A549 treated with GW870086 at 1 μM for 4 hours (cell line): ENCODE measurements at places on chromosomes 7 and 10. TPM values are rescaled to one million over a fixed set of nuclear protein-coding genes. Genes with fewer than 3 reads are reported as not detected.

GIMAP4 gene
- total RNA-seq, result not detected in 5 replicates

PDE1C gene
- 2.5 to 3.8 TPM (median 3.3 TPM) in 5 replicates for total RNA-seq

CLRN3 gene
- total RNA-seq, result not detected in 5 replicates

AUTS2 gene
- 2.6 to 5.2 TPM (median 3.3 TPM) in 5 replicates for total RNA-seq

AFAP1L2 gene
- total RNA-seq, result 23.2 to 30.5 TPM (median 28.2 TPM) in 5 replicates

KLLN gene
- 0.38 to 0.63 TPM (median 0.52 TPM) in 5 replicates for total RNA-seq

ARHGAP12 gene
- total RNA-seq, result 20.7 to 27.4 TPM (median 23.8 TPM) in 5 replicates

FAM13C gene
- 0.05 to 0.29 TPM (median 0.11 TPM) in 3 of 5 replicates, not detected in the others for total RNA-seq

TIMM23 gene
- 153 to 158 TPM (median 156 TPM) in 5 replicates for total RNA-seq

STEAP1 gene
- total RNA-seq, result 13.4 to 16.3 TPM (median 15.9 TPM) in 5 replicates

TRIM24 gene
- total RNA-seq, result 6.3 to 8.3 TPM (median 7.0 TPM) in 5 replicates

KCND2 gene
- not detected in 5 replicates for total RNA-seq

GARIN1A gene
- 0.25 to 0.73 TPM (median 0.53 TPM) in 5 replicates for total RNA-seq

AKR1D1 gene
- total RNA-seq, result 0.18 to 0.23 TPM in 2 of 5 replicates, not detected in the others

GDF2 gene
- not detected in 5 replicates for total RNA-seq

TMEM236 gene
- total RNA-seq, result 0.02 to 0.05 TPM (median 0.05 TPM) in 4 of 5 replicates, not detected in the other

NRG3 gene
- not detected in 5 replicates for total RNA-seq

PDZD8 gene
- total RNA-seq, result 19.3 to 32.0 TPM (median 28.8 TPM) in 5 replicates

NANOS1 gene
- 2.4 to 4.0 TPM (median 3.5 TPM) in 5 replicates for total RNA-seq

LIPK gene
- not detected in 5 replicates for total RNA-seq

MSS51 gene
- total RNA-seq, result 0.23 to 0.44 TPM (median 0.39 TPM) in 5 replicates

ZNF800 gene
- total RNA-seq, result 9.7 to 12.1 TPM (median 10.8 TPM) in 5 replicates

CCDC3 gene
- 0.86 to 1.3 TPM (median 0.91 TPM) in 5 replicates for total RNA-seq

ZNF789 gene
- 6.8 to 11.9 TPM (median 8.2 TPM) in 5 replicates for total RNA-seq

RBP3 gene
- not detected in 5 replicates for total RNA-seq

INMT gene
- not detected in 5 replicates for total RNA-seq

MOGAT3 gene
- not detected in 5 replicates for total RNA-seq

UBTD1 gene
- total RNA-seq, result 16.5 to 19.5 TPM (median 18.7 TPM) in 5 replicates

ALOX5 gene
- 0.17 to 0.56 TPM (median 0.31 TPM) in 5 replicates for total RNA-seq

SLC16A9 gene
- total RNA-seq, result 0.06 to 0.17 TPM (median 0.07 TPM) in 5 replicates

SEMA3D gene
- total RNA-seq, result 0.03 to 0.09 TPM (median 0.08 TPM) in 4 of 5 replicates, not detected in the other

LIPN gene
- not detected in 5 replicates for total RNA-seq

ZPBP gene
- not detected in 5 replicates for total RNA-seq

ADAM22 gene
- 0.12 to 0.43 TPM (median 0.21 TPM) in 5 replicates for total RNA-seq

TEX36 gene
- not detected in 5 replicates for total RNA-seq

CCL24 gene
- total RNA-seq, result not detected in 5 replicates

GIMAP6 gene
- not detected in 5 replicates for total RNA-seq

FHIP2A gene
- 7.9 to 11.8 TPM (median 10.7 TPM) in 5 replicates for total RNA-seq

ANKRD61 gene
- 0.43 to 0.77 TPM (median 0.53 TPM) in 5 replicates for total RNA-seq

SYPL1 gene
- total RNA-seq, result 77.4 to 97.3 TPM (median 90.3 TPM) in 5 replicates

GSAP gene
- total RNA-seq, result 2.9 to 3.6 TPM (median 3.3 TPM) in 5 replicates

NPY4R2 gene
- total RNA-seq, result 16.1 to 27.6 TPM (median 24.7 TPM) in 5 replicates

WNT8B gene
- total RNA-seq, result not detected in 5 replicates

CYP3A4 gene
- 0.06 to 0.09 TPM in 2 of 5 replicates, not detected in the others for total RNA-seq

HMX3 gene
- total RNA-seq, result 0.19 TPM in 1 of 5 replicates, not detected in the others

STEAP1B gene
- 0.22 to 0.23 TPM (median 0.23 TPM) in 3 of 5 replicates, not detected in the others for total RNA-seq

HSPA12A gene
- total RNA-seq, result 9.3 to 12.5 TPM (median 11.2 TPM) in 5 replicates

BAMBI gene
- 12.4 to 16.5 TPM (median 14.3 TPM) in 5 replicates for total RNA-seq

SCRN1 gene
- total RNA-seq, result 48.0 to 63.1 TPM (median 58.3 TPM) in 5 replicates

HSPB1 gene
- total RNA-seq, result 980 to 1,356 TPM (median 1,314 TPM) in 5 replicates

TCAF2 gene
- 0.61 to 1.1 TPM (median 0.81 TPM) in 5 replicates for total RNA-seq

SPDYE2B gene
- not detected in 5 replicates for total RNA-seq

NEUROD6 gene
- not detected in 5 replicates for total RNA-seq
